ENCODE measurements at places on chromosomes 16 and 17.
A peak's percentile ranks its signal among the peaks of the same experiment; 100 is the strongest.

DNA sequence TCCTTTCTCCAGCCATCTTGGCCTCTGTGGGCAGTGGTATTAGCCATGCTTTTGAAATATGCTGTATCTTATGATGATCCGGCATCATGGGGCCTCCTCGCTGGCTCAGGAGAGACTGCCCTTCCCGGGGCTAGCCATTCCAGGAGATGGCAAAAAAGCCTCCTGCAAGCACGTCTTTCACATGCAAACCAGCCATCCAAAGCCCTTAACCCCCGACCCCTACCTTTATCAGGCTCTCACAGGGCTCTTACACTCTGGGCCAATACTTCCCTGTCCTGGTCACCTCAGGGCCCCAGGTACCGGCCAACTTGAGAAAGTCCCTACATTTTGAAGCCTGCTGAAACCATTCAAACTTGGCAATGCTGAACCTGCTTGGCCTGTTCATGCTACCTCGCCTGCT, 36.4 kb downstream of the MYH13 start:
- DNase-seq = no peak

DNA sequence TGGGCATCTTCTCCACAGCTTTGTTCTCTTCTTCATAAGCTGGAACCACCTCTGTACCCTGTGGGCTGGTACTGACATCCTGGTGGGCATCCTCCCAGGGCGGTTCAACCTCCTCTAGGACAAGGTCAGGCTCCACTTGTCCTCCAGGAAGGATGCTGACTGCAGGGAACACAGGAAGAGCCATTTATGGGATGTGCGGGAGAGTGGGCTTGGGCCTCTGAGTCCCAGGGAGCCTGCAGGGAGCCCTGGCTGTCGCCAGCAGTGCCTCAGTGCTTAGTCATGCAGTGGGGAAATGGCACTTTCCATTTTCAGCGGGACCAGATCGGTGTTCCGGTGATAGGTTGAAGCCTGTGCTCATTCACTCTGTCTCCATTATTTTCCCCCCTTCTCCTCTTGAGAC, 20.5 kb downstream of the CNGB1 start:
- DNase-seq = no peak

DNA sequence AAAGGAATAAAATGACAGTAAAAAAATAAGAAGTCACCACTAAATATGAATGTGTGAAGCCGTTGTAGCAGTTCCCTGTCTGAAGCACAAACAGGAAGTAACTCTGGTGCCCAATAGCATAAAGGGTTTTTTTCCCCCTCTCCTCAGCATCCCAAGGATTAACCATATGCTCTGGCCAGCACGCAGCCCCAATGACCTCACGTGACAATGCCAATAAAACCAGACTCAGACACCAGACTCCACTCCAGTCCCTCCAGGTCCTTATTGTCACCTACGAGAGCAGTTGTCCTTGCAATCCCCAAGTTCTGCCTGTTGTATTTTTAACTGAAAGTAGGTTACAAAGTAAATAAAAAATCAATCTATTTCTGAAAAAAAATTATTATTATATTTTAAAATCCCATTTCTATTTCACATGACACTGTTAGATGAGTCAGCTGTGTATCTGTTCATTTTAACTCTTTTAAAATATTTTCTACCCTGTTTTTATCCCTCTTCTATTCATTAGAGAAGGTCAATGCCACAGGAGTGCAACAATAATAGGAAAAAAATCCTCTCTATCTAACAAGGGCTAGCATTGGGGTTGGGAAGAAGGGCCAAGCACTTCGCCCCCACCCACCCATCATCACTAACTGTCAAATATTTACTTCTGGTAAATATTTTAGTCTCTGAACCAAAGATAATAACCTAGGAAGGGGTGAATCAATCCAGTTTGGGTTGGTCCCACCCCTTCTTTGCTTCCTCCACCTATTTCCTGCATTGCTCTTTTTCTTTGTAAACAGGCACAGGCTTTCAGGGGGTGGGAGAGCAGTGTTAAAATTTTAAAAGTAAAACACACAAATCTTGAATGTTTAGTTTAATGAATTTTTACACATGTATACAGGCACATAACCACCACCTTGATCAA, 6.6 kb downstream of the PRAC1 start:
- no peak for DNase-seq

GRCh38 chr17:12592941-12593340, 72.7 kb upstream of the MYOCD start:
- no peak for DNase-seq

DNA sequence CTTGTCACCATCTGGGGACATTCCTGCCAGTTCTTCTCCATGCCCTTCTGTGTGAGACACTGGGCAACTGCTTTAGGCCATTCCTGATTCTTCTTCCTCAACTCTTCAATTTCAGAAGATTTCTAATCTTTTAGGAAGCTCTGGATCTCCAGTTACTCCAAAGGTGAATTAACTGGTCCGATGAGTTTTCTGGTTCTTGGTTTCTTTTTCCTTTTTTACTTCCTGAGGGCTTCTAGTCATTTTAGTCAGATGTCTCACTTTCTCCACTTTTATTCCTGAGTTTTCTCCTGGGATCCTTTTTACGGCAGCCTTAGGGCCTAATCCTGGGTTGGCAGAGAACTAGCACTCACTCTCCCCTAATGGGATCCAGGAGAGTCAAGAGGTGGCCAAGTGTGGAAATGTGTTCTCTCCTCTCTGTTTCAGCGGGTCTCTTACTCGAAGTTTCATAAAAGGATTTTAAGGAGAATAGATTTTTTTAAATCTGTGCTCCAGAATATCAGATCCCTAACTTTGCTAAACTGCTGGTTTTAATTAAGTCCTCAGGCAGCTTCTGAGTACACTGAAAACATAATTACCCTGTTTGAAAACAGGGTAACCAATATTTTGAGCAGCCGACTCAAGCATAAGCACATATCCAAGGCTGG, 107.6 kb downstream of the RMI2 start:
- no peak for DNase-seq

GRCh38 chr16:5905935-5906334, 808.3 kb upstream of the EEF2KMT start:
- peak; percentile 56 for DNase-seq

- no peak for DNase-seq
Measured at GRCh38 chr17:323721-324571, 28.7 kb downstream of the RPH3AL start.

DNA sequence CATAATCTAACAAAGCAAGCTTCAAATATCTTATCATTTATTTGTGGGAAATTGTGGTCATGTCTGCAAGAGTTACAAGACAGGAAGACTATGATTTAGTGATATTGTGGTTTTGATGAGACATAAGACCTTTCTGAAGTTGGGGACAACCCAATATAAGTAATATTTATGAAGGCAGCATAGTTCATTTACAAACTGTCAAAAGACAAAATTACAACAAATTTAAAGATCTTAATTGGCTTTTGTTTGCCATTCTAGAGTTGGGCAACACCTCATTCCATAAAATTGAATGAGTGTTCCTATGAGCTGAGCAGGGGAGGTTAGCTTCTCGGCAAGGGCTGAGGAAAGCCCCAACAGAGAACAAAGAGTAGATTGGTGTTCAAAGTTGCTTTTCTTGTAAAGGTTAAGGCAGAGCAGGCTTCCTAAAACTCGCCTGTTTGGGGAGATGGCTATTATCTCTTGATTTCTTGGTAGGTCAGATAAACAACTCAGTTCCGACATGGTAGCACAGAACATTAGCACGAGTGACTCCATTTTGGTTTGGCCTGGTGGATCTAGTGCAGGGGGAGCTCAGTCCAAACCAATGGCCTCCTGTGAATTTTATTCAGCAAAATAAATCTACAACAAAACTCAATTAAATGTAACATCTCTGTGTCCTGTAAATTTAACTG, 10.9 kb upstream of the MMD start:
- DNase-seq = peak; percentile 88

DNA sequence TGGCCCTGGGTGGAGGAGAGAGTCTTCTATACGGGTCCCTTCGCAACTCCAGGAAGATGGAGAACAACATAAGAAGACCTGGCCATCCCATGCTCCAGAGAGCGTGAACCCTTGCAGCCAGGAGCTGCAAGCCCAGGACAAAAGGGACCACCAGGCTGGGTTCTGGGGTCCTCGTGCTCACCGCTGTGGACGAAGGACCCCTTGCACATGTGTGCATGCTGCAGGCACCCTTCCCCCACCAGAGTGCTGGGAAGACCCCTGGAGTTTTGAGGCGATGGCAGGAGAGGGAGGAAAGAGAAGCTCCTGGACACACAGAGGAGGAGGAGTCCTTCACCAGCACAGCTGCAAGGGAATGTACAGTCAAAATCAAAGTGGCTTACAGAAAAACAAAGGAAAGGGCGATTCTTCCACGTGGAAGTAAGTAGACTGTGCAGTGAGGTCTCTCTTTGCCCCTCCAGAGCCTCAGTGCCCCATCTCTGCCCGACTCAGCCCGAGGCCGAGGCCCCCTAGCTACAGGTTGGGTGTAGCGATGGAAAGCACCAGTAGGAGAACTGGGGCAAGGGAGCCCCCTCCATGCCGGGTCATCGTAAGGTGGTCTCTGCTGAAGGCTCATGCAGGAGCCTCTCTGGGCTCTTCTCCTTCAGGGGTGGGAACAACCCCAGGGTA, 51.3 kb downstream of the PIMREG start:
- DNase-seq = no peak

- DNase-seq = no peak
Measured at GRCh38 chr17:80471922-80472321, 4.5 kb downstream of the NPTX1 start.

DNA sequence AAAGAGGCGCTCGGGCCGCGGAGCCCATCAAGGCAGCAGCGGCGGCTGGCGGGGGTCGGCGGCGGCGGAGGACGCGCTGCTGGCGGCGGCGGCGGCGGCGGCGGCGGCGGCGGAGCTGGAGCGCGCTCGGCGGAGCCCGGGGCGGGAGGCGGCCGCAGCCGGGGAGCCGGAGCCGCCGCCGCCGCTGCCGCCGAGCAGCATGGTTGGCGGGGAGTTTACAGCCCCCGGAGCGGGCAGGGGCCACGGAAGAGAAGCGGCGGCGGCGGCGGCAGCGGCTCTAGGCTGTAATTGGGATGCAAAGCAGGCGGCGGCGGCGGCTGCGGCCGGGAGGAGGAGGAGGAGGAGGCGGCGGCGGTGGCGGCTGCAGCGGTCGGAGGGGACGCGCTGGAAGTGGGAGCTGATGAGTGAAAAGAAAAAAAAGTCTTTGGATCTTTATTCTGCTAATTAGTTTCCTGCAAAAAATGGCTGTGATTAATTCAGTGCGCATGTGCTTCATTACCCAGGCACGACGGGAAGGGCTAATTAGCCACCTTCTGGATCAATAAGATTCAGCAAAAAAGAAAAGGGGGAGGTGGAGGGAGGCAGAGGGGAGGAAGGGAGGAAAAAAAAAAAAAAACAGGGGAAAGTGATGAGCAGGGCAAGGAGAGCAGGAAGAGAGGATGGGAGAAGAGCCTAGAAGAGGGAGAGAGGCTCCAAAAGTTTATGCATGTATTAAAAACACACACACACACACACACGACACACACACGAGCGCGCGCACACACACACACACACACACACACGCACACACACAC, 10.9 kb upstream of the ZFHX3 start:
- DNase-seq = peak; percentile 62

DNA sequence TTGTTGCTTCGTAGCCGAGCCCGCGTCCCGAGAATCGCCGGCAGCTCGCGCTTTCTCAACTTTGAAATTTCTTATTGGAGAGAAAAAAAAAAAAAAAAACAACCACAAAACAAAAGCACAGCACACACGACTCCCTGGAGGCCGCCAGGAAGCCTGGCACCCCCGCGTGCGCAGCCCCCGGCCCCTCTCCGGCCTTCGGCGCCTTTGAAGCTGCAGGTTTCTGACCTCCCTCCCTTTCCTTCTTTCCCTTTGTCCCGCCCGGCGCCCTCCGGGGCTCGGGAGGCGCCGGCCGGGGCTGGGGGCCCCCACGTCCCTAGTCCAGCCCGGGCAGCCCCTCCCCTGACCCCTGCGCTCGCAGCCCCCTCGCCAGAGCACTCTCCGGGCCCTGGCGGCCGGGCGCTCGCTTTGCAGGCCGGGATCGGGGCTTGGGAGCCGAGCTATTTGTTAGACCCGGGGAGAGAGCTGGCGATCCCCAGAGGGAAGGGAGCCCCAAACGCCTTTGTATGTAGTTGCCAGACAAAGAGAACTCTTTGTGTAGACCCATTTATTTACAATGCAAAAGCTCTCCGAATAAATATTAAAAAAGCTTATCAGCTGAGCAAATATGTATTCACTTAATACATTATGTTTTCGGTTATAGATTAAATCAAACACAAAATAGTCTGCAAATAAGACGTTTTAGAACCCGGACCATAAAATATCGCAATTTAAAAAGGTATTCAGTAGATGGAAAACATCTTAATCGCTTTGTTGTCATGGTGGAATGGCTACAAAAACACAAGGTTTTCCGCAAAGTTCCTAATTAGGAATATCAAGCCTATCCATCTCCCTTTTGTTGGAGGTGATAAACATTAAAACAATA, 2.3 kb downstream of the BAHCC1 start:
- peak; percentile 73 for DNase-seq

DNA sequence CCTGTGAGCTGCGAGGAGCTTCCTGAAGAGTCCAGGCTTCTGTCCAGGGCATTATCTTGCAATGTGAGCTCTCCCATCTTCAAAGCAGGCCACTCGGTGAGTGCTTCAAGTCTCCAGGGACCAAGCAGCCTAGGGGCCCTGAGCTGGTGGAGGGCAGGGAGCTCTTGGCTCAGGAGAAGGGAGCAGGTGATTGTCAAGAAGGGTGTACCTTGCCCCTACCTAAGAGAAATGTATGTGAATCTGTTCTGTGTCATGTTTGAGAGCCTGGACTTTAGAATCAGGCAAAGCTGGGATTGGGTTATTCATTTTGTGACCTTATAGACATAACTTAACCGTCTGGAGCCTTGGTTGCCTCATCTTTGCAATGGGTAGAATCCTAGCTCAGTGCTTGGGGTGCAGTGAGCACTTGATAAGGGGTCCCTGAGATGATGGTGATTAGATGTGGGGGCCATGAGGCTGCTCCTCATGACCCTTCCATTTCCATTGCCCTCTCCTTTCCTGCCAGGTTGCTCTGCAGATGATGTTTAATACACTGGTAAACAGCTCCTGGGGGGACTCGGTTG, 15.9 kb downstream of the ZNF768 start:
- DNase-seq = no peak

DNA sequence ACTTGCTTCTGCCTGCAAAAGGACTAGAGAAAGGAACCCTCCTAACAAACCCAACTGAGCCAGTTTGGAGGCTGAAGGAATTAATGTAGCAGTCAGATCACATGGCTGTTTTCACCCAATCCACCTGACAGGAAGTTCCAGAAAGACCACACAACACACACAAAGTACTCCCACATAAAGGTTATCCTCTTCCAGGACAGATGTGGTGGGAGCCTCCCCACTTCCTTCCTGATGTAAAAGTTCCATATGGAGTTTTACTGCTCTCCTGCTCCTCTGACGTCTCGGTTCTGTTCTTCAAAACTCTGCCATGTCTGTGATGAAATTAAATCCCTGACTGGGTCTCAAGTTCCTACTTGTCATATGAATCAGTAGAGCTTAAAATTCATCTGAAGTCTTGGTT, 497.0 kb upstream of the HSBP1 start:
- DNase-seq = no peak

DNA sequence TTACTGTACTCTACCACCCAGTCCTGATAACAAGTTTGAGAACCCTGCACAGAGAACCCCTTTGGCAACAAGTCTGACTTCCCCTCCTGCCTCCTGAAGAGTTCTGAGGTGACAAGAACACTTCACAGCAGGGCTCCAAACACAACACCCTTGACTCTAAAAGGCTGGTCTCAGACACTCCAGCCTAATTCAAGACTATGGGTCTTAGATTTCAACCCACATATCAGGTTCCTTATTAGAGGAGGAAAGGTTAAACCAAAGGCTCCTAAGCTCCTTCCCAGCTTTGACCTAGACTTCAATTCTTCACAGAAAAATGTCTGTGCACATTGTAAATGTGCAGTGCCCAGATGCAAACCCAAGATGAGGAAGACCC, 23.0 kb downstream of the RANBP10 start:
- DNase-seq = no peak

GRCh38 chr17:27491713-27492190, 35.5 kb downstream of the KSR1 start:
- DNase-seq = no peak
